COLO829 (cell line): ENCODE measurements at places on chromosomes 2 and 18.

DNA sequence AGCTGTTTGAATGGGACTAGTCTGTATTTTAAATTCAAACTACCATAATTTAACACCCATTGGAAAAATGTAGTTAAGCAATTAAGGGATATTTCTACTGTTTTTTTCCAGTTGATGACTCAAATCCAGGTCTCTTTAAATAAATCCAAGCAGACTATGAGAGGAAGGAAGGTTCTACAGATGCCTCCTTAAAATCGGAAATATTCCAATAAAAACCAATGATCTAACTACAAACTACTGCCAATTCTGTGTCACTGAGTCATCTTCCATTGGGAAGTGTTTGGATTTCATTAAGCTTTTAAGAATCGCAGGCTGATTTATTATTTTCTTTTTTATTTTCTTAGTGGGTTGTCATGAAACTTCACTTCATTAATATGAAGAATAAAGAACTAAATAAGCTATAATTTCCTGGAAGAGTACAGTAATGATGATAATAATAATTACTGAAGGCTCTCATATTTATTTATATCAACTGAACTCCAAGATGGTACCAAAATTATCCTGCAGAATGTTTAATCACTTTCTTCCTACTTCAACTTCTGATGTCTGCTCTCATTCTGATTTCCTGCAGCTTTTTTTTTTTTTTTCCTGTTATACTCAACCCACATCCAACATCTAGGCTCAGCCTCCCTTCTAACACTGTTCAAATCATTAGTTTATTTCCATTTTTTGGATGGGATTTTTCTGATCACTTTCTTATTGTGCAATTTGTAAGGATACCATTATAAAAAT lies 166.3 kb upstream of the FN1 start:
- no peak for DNase-seq

DNA sequence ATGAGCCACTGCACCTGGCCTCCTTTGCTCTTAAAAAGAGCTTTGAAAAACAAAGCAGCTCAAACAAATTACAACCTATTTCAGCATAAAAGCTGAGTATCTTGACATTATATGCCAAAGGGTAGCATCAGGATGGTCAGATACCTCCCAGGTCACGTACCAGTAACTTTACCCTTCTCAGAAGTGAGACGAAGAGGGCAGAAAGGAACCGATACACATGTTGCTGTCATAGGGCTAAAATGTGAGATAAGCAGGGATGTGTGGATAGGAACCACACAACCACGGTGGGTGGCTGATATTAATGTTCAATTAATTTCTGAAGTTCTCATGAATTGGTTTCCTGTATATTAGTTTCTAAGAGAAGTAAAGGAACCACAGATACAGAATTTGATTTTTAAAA lies 12.6 kb upstream of the RNU2-63P start:
- DNase-seq: no peak

DNA sequence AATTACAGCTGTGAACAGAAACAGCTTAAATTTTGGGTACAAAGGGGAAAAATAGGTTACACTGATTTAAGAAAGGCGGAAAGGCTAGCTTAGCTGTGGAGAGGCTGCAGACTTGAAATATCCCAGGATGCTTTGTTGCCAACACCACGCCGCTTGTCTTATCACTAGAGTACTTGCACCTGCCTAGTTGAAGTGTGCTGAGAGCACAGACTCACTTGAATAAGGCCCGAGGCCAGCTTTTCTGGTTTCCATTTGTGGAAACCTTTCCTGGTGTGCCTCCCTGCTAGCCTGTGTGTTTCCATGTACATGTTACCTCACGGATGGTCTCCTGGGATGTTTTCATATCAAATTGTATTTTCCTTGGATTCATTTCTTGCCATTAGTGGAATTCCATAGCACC lies 3.2 kb downstream of the CABLES1 start:
- no peak for DNase-seq

GRCh38 chr2:181771356-181771755 lies 91.0 kb upstream of the NEUROD1 start:
- DNase-seq: no peak

DNA sequence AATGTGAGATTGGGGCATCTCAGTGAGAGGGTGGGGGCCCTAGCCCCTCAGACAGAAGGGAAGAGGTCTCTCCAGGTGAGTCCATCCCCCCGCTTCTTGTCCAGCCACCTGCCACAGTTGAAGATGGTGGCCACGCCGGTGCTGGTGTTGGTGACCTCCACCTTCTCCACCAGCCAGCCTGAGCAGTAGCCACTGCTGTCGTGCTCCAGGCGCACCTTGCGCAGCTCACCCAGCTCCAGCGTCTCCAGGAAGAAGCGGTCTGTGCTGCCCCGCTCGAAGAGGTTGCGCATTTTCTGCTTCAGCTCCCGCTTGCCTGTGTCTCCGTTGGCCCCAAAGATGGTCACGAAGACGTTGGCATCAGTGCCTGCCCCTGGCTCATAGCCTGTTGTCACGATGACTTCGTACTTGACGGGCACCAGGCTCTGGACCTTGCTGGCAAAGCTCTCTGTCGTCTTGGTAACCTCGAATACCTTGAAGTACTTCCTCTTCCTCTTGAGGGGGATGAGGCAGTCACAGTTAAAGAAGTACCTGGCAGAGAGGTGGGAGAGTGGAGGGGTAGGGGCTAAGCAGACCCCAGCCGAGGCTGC lies 179.5 kb downstream of the LOXHD1 start:
- DNase-seq: no peak

- no peak for DNase-seq
Observed at GRCh38 chr2:66478731-66479316, 43.9 kb downstream of the MEIS1 start.

- DNase-seq: no peak
Observed at GRCh38 chr18:56166914-56167313, 471.5 kb downstream of the TXNL1 start.

DNA sequence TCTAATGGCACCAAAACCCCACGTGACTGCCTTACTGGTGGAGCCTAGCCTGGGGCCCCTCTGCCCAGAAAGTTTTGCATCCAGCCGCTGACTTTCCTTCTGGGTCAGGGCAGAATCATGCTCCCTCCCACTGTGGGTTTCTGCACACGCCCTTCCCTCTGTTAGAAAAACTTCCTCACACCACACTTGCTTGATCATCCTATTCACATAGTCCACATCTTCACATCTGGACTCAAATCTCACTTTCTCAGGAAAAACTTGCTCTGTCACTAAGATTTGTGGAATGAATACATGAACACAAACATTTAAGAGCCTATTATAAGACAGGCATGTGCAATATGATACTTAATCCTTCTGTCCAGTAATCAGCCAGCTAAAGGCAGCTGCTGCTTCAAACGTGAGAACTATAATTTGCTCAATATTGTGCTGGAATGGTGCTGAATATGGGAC lies 274.7 kb downstream of the RND3 start:
- no peak for DNase-seq

GRCh38 chr2:170943041-170943440 lies 14.0 kb downstream of the GORASP2 start:
- DNase-seq: no peak

- DNase-seq: no peak
Observed at GRCh38 chr18:63187791-63188460, 131.6 kb downstream of the BCL2 start.

- no peak for DNase-seq
Observed at GRCh38 chr18:23897291-23897690, 117.3 kb upstream of the TTC39C start.

GRCh38 chr2:223054193-223054781 lies 2.3 kb downstream of the KCNE4 start:
- DNase-seq: no peak

GRCh38 chr2:158598862-158599517 lies 142.2 kb downstream of the PKP4 start:
- no peak for DNase-seq

- DNase-seq: no peak
Observed at GRCh38 chr2:176449852-176450251, 180.6 kb downstream of the MTX2 start.

- no peak for DNase-seq
Observed at GRCh38 chr2:196086517-196087368, 18.1 kb upstream of the DNAH7 start.

DNA sequence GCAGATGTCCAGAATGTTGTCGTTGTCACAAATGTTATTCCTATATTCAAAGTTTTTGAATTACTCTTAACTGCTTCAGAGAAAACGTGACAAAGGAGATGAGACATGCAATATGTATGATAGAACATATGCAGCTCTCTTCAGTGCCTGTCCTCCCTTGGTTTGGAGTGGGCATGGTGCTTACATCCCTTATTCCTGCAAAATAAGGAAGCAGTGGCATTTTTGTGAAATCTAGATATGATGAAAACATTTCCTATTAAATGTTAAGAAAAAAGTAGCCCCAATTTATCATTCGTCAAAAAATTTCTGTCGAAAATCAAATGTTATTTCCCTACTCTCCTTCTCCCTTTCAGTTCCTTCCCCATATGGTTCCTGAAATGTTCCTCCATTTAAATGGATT lies 457.5 kb upstream of the FANCL start:
- no peak for DNase-seq

- no peak for DNase-seq
Observed at GRCh38 chr18:64294967-64295366, 146.1 kb upstream of the LINC00305 start.

DNA sequence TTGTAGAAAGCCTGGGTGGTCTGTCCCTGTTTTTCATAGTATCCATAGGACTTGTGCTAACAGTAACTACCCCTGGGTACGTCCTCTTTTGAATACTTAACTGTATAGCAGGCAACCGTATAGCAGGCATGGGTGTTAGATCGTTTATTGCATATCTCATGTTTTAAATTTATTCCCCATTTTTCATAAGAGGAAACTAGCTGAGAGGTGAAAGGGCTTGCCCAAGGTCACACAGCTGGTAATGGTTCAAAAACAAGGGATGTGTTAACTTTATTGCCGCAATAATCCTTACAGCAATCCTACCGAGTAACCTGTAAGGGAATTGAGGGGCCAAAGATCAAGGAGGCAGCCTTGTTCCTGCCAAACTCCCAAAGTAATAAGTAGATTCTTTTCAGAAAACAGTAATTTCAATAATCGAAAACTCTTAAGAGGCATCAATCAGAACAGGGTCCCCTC lies 990 bp upstream of the MGAT4A start:
- no peak for DNase-seq

GRCh38 chr2:221501883-221502269 lies 70.2 kb downstream of the EPHA4 start:
- DNase-seq: no peak

- DNase-seq: no peak
Observed at GRCh38 chr2:9299161-9300100, 92.8 kb downstream of the ASAP2 start.

GRCh38 chr2:205712508-205712907 lies 30.2 kb downstream of the NRP2 start:
- DNase-seq: no peak

DNA sequence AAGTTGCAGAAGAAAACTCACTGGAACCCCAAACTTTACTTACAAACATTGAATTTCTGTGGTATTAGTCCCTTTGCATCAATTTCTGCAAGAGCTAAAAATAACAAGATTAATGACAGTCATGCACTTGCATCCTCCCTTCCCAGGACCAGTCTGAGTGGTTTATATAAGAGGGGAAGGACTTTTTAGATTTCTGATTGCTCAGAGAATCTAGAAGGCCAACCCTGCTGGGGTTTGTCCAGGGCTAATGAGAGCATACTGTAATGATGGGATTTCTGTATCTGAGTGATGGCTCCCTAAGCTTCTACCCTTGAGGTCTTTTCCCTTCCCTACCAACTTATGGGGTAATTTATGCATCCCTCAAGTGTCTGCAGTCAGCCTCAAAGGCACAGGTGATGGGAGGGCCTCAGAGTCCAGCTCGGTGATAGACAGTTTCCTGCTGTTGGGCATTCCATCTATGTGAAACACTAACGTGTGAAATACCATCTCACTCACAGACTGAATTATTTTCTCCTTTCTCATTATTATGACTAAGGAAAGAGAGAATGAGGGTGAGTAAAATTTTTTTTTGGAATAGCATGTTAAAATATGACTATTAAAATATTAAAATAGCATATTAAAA lies 556.3 kb downstream of the RIT2 start:
- no peak for DNase-seq

DNA sequence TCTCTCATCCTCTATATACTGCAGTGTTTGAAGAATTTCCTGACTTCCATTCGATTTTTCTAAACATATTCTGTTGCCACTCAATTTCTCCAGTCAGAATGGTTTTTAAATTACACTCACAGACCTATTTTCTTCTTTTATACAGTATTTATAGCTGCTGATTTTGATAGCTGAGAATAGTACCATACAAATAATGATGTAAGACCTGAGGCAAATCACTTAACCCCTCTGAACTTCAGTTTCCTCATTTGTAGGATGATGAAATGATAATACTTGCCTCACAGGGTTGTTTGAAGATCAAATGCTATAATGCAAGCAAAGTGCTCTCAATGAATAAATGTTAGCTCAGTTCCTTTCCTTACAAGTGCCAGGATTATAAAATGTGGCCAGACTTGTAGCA lies 241.8 kb downstream of the CPS1 start:
- no peak for DNase-seq

- peak; percentile 21 for DNase-seq
Observed at GRCh38 chr2:72236445-72237067, 88.9 kb upstream of the CYP26B1 start.

DNA sequence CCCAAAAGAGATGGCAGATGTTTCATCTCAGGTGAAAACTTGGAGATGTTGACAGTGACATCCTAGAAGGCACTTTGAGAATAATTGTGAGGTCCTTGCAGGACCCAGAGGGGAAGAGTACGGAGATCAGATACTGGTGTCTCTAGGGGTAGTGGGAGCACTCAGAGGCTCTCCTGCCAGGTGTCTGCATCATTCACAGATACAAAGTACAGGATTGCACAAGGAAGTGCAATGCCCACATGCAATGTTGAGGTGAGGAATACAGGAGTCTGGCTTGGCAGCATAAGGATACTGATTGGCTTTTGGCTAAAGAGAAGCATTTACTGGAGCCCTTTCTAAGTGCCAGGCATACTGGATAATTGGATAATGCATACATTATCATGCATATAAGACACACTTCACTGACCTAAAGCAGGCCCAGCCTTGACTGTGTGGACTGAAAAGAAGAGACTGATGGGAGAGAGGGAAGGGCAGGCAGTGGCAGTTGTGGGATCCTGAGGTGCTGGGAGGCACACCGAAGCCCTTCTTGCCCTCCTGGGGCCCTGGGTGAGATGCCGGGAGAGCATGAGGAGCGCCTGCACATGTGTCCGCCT lies 31.0 kb upstream of the NCKAP5 start:
- no peak for DNase-seq

GRCh38 chr2:38581193-38582147 lies 21.3 kb downstream of the HNRNPLL start:
- DNase-seq: peak; percentile 37

GRCh38 chr2:101431486-101431885 lies 43.4 kb downstream of the RFX8 start:
- no peak for DNase-seq
